ENCODE measurements at places on chromosomes 2 and 18. TPM values are rescaled to one million over a fixed set of nuclear protein-coding genes. Genes with fewer than 3 reads are reported as not detected.

DNA sequence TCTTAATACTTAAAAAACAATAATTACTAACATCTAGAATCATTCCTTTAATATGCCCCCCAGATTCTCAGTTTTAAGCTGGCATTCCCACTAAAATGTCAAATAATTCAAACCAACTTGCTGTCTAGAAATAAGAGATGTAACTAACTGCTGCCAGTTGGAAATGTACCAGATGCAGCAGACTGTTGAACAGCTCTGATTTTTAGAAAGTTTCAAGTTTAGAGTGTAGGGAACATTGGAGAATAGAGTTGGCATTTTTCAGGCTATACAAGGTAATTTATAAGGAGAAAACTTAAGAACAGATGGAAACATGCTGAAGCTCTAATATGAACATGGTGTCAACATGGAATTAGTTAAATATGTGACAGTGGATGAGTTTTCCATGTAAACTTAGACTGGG is 101.4 kb downstream of the PTRHD1 start:
- no peak for DNase-seq

- no peak for DNase-seq
Measured at GRCh38 chr2:160376576-160376975, 117.0 kb downstream of the RBMS1 start.

DNA sequence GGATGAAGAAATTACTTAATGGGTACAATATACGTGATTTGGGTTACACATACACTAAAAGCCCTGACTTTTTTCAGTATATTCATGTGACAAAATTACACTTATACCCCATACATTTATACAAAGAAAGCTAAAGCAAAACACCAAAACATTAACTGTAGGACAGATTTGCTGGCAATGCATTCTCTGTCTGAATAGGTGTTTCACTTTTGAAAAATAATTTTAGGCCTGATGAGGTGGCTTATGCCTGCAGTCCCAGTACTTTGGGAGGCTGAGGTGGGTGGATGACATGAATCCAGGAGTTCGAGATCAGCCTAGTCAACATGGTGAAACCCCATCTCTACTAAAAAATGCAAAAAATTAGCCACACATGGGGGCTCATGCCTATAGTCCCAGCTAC is 301.5 kb upstream of the FAM98A start:
- no peak for DNase-seq

DNA sequence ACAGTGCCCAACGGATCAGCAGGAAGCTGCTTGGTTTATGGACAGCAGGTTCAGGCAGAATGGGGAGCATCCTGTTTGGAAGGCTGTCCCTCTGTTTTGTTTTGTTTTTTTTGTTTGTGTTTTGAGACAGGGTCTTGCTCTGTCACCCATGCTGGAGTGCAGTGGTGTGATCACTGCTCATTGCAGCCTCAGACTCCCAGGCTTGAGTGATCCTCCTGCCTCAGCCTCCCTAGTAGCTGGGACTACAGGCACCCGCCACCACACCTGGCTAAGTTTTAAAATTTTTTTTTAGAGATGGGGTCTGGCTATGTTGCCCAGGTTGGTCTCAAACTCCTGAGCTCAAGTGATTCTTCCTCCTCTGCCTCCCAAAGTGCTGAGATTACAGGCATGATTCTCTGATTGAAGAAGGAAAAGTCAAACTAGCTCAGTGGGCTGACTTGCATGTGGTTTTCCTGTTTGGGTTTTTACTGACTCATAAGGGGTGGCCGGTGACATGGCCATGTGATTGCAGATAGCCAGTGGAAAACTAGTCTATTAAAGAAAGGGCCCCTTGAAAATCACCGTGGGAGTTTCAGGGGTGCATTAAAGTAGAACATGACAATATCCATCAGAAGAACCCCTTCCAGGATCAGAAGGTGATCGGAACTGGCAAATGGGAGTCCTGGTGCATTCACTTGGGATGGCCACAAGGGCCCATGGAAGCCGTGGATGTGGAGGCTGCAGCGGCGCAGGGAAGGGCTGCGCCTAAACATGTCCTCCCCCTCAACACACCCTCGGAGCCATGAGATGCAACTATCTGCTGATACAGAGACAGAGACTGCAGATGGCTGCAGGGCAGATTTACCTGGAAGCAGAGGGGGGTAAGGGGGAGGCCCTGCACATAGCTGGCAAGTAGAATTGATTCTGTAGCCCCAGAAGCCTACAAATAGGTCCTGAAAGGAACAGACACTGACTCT is 26.5 kb downstream of the AQP12B start:
- DNase-seq = no peak

DNA sequence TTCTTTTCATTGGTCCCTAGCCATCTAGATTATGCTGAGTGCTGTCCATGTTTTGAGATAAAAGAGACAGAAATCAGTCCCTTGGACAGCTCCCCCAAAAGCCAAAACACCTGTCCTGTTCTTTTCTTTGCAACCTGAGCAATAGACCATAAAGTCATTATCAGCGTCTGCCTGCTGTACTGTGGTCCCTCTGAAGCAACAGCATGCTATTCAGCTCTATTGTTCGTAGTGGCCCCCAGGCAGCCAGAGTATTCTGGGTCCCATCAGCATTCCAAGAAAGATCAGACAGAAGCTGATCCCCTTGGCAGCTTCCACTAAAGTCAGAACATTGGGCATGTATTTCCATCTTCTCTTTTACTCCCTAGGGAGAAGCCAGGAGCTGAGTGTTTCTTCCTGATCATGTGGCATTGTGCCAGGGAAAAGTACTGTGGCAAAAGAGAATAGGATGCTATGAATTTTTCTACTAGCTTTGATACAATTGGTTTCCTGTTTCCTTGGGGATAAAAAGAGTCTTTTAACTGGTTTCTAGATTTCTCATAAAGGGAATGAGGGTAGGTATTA is 33.6 kb upstream of the ZSWIM2 start:
- DNase-seq = no peak

DNA sequence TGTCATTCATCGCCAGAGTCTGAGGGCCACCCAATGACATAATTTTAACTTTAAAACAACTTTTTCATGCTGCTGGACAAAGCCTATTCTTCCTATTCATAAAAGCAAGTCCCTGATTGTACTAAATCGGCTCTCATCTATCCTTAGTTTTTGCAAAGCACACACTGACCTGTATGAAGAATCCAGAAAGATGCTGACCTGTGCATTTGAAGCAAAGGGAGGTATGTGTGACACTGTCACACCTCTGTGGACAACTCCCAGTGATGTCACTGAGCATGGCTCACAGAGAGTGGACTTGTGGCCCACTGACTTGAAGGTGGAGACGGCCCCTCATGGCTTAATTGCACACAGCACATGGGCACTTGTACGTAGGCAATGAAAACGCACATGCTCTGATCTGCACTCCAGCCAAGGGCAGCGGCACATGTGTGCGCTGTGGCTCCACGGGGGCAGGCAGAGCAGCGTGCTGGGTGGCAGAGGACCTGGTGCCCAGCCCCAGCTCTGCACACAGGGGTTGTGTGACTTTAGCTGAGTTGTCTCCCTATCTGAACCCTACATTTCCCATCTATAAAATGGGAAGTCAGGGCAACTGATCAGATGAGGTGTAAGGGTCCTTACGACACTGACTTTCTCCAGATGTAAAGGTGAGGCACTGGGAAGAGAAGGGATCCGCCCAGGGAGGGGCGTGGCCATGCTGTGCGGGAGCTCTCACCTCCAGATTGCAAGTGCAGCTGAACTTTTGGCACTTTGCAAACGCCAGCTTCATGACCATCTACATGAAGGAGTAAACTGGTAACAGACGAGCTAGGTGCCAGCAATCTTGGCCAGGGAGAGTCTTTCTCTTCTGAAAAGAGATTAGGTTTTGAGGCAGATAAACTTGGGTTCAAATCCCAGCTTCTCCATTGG is 14.3 kb upstream of the ODC1 start:
- DNase-seq = no peak

DNA sequence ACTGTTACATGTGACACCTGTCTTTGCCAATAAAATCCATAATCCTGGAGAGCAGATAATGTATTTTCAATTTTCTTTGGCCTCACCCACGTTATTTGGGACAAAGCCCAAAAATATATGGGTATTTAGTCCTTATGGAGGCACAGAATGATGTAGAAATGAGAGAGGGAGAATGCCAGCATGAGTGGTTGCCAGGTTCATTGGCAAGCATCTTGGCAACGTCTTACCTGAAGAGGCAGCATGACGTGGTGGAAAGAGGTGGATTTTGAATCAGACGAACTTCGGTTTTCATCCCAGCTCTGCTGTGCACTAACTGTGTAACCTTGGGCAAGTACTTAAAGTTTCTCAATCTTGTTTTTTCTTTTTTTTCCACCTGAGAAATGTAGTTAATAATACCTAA is 969.6 kb upstream of the PIK3C3 start:
- DNase-seq = no peak

- DNase-seq = no peak
Measured at GRCh38 chr2:217160978-217161973, 301.4 kb upstream of the TNP1 start.

- no peak for DNase-seq
Measured at GRCh38 chr2:123500988-123501387, 524.1 kb upstream of the CNTNAP5 start.

DNA sequence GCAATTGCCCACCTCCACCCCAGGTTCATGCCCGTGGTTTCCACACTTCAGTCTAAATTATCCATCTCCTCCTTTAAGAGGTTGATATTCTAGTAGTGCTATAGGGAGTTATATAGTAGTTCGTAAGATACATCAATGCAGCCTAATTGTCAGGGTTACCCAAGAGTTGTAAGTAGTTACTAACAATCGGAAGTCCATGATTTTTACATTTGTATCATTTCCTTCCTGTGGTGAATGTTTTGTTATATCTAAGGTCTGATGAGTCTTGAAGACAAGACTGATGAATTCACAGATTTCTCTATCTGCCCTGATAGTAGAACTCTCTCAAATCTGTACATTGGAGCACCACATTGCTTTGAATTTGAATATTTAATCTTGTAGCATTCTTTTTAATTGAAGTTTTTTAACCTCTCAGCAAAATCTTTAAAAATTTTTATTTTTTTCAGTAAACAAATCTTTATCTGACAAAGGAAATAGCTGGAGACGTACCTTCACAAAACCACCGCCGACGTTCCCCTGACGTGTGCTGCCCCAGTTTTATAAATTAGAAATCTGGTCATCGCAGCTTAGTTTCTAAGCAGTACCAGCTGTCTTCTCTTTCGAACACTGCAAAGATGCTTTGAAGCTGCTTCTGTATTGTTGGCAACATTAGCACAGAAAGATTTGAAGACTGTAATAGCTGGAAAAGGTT is 264.5 kb downstream of the SOCS6 start:
- no peak for DNase-seq

GRCh38 chr2:69645921-69646320 is 2.4 kb upstream of the AAK1 start:
- DNase-seq = no peak

- DNase-seq = no peak
Measured at GRCh38 chr2:232338759-232339106, 39.8 kb upstream of the ALPP start.

- DNase-seq = no peak
Measured at GRCh38 chr2:82740527-82740926, 1718.6 kb downstream of the SUCLG1 start.

- DNase-seq = no peak
Measured at GRCh38 chr2:150286730-150287362, 200.6 kb downstream of the RND3 start.

DNA sequence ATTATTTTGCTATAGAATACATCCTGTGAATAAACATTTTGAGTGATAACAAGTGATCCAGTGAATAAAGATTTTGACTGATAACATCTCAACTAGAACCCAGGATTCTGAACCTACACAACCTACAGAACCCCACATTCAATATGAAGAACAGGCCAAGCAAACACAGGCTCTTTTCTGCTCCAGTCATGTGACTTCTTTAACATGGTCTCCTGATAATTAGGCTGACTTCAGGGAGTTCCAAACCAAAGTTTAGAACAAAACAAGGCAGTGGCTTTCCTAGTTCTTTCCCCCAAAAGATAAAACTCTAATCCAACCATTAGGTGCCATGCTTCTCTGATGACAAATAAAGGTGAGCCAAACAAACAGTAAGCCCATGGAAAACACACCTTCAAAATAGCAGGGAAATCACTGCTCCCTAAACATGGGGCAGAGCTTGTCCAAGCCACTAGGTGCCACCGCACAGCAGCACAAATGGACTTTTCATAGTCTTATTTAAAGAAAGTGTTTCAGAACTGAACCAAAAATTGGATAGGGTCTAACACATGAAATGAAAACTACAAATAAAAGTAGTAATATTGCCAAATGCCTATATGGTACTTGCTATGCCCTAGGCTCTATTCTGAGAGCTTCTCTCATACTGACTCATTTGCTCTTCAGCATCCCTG is 95.3 kb downstream of the EVA1A start:
- no peak for DNase-seq

DNA sequence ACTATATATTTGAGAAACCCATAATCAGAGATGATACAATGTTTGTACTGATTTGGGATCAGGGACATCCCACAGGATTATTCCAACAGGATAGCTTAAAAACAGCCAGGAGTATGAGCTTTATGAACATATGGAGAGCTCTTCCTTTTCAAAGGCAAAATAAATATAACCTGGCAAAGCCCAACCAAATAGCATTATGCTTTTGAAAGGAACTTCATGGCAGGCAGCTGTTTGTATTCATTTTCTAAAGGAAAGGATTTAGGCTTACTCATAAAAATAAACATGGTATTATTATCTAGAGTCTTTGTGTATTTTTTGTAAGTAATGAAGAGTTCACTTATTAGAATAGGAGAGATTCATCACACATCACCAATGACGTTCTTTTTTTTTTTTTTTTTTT is 44.4 kb downstream of the CCDC195 start:
- no peak for DNase-seq

DNA sequence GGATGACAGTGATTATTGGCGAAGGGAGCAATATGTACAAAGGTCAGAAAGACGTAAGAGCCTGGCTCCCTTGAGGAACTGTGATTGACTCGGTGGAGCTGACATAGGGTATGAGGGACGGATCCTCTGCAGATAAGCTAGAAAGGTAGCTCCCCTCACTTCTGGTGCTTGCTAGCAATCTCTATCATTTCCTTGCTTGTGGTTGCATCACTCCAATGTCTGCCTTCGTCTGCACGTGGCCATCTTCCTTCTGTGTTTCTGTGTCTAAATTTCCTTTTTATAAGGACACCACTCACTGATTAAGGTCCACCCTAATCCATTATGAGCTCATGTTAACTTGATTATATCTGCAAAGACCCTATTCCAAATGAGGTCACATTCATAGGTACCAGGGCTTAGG is 22.9 kb upstream of the LMAN1 start:
- DNase-seq = no peak

The IL1R2 gene
- 24.6 TPM for polyA plus RNA-seq

The CCL20 gene
- 0.70 TPM for polyA plus RNA-seq

The KRCC1 gene
- polyA plus RNA-seq = 16.2 TPM

The SNTG2 gene
- not detected for polyA plus RNA-seq

The CFAP221 gene
- polyA plus RNA-seq = not detected

The CRYGD gene
- not detected for polyA plus RNA-seq

The TCF23 gene
- not detected for polyA plus RNA-seq

The DAW1 gene
- 0.18 TPM for polyA plus RNA-seq

The L3MBTL4 gene
- polyA plus RNA-seq = 0.15 TPM

The LGALSL gene
- polyA plus RNA-seq = 64.9 TPM

The HOXD10 gene
- not detected for polyA plus RNA-seq

The SLC11A1 gene
- polyA plus RNA-seq = 0.46 TPM

The ACAA2 gene
- polyA plus RNA-seq = 2.3 TPM

The FEV gene
- not detected for polyA plus RNA-seq

The GKN2 gene
- polyA plus RNA-seq = not detected

Data from keratinocyte (primary cell).